ENCODE measurements at places on chromosomes 1 and 21. TPM values are rescaled to one million over a fixed set of nuclear protein-coding genes. Genes with fewer than 3 reads are reported as not detected.

GRCh38 chr1:89201106-89201794, 2.5 kb upstream of the GBP4 start:
- DNase-seq, result no peak

Gene SYT2
- 0.55 TPM for total RNA-seq

Gene DCST2
- total RNA-seq, result not detected

DNA sequence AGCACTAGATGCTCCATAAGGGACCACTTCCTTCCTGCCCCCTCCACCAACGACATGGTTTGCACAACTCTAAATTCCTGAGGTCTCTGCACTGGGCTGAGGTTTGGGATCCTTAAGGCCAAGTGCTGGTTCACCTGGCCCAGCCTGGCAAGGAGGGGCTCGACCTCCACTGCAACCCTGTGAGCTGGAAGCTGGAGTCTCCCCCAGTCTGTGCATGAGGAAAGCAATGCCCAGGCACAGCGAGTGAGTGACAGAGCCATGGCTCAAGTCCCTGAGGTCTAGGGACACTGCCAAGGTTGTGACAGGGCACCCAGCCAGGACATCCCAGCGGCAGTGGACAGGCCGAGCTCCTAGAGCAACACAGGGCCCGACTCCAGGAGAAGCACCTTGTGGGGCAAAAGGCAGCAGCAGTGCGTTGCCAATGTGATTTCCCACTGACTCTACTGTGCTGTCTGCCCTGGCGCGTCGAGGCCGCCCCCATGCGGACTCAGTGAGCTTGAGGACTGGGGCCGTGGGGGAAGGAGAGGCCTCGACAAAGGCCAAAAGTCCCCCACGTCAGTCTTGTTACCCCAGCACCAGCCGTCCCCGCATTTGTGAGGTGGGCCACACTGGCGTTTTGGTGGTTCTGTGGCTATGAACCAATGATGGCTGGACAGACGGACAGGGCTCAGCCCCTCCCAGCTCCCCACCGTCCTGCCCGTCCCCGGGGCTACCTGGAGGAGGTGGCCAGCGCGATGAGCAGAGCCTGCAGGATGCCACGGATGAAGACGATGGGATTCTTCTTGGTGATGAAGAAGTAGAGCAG, 30.0 kb downstream of the PODN start:
- peak; percentile 71 for DNase-seq

- DNase-seq, result peak; percentile 3
These were observed 788.4 kb upstream of the PRMT6 start for GRCh38 chr1:106268070-106268469.

GRCh38 chr1:197307551-197307950, 39.5 kb downstream of the CRB1 start:
- no peak for DNase-seq

DNA sequence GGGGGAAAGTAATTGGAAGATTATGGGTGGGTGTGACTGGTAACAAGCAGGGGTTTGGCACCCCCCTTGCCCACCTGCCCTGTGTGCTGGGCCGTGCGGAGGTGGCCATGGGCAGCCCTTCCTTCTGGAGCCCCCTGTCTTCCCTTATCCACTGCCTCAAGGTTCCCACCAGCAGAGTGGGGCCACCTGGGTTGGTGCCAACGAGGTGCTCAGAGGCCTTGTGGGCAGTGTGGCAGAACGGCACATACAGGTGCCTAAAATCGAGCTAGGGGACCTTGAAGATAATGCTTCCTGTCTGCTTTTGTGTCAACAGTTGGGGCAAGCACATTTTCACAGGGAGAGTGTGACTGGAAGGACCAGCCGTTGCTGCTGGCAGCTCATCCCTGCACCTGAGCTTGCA, 161.8 kb downstream of the PCBP3 start:
- DNase-seq, result no peak

Gene DISC1
- total RNA-seq, result 3.8 TPM

DNA sequence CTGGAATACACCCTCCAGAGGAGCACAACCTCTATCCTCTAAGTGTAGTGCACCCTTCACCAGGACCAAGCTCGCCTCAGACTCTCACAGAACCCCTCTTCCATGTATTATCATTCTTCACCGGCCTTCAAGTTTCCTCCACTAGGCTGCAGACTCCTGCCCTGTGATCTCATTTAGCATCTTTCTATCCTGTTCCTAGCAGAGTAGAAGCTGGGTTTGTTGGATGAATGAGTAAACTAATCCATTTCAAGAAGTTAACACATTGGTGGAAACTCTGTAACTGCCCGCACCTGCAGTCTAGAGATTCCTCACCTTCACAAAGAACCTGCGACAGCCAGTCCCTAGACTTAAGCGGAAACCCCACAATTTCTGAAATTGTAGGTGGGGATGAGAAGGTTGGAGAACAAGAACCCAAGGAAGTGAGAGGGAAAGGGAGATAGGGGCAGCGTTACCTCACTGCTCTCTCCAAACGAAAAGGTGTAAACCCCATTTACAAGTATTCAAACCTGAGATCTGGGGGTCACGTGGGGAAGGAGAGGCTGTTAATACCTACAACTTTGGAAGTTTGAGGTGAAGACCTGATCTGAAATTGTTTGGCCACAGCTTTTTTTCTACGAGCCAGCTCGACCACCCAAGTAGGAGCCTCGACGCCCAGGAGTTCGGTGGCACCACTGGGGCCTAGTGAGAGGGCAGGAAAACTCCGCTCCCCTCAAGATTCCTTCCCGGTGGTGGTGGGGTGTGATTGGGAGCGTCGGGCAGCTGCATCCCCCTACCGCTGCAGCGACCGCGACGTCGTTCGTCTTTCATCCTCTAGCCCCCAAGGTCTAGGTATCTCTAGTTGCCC, 1.2 kb downstream of the PTPN14 start:
- DNase-seq, result peak; percentile 31

DNA sequence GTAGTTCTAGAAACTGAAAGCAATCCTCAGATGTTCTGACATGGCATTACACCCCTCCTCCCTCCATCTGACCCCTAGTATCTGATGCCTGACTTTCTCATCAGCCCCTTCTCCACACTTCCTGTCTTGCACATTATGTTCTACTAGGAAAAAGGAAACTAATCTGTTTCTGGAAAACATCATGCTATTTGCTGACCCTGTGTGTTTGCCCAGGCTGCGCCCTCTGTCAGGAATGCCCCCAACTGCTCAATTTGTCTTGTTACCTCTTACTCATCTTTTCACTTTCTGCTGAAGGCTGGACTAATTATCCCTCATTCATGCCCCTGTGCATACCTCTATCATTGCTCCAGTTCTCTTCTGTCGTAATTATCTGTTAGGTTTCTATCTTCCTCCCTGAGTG, 37.5 kb upstream of the DAB1 start:
- no peak for DNase-seq

- DNase-seq, result no peak
These were observed 211.9 kb upstream of the SPAG17 start for GRCh38 chr1:118396829-118397495.

DNA sequence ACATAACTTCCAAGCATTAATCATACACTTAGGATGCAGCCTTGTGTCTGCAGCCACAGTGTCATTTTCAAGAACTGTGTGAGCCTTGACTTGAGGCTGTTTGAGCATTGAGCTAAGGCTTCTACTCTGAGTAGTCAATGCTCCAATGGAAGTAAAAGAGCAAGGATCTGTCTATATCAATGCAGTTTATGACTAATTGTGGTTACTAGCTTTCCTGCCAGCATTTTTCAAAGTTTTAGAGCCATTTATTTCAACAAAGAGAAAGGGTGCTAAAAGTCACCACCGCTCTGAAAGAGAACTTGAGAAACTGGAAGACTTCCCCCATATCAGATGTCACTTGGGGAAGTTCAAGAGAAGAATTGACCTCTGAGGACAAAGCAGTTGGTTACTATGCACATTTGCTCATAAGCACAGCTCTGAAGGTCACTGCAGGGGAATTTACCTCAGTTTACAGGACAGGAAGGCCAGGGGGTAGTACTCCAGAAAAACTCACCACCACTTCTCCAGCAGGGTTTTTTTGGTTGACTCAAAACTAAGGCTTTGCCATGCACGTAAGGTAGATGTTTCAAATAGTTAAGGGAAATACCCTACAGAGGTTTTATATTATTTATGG, 24.5 kb upstream of the RGS1 start:
- peak; percentile 76 for DNase-seq

DNA sequence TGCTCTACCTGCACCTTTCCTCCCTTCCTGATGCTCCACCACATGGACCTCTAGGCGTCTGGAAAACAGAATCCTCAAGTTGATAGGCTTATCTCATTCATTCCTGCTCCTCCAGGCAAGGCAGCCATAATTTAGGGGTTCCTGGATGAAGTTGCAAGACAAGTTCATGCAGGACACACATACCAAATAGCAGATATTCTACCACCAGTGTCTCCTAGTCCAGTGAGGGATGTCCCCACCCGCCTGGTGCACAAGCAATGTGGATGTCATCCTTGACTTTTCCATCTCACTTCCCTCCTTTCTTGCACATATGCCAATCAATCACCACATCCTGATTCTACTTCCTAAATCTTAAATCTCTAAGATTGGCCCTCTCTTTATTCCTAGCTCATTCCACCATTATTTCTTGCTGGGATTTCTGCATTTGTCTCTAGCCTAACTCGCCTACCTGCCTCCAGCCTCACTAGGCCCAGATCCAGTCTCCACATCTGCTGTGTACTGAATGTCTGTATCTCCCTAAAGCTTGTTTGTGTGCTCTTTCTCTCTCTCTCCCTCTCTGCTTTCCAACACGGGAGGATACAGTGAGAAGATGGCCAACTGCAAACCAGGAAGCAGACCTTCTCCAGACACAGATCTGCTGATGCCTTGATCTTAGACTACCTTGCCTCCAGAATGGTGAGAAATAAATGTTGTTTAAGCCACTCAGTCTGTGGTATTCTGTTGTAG, 40.5 kb downstream of the CD34 start:
- DNase-seq, result no peak

Gene ZNHIT6
- 8.4 TPM for total RNA-seq

- no peak for DNase-seq
These were observed 1.7 kb upstream of the ADAR start for GRCh38 chr1:154609398-154610380.

DNA sequence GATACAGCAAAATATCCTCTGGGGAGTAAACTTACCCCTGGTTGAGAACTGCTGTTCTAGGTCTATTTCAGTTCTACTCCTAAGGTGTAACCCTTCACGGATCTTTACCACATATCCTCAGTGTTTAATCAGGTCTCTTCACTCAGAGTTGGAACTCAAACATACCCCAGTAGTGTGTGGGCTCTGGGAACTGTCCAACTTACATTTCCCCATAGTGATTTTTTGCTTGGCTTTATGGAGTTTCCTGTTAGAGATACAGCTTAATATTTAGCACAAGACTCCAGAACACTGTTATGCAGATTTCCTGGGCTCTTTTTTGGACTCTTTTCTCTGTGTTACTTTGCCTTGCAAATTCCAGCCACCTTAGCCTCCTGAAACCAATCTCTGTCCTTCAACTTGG, 26.7 kb upstream of the LIN9 start:
- DNase-seq, result no peak

Gene PLA2G2D
- total RNA-seq, result not detected

GRCh38 chr1:183218027-183218618, 32.1 kb downstream of the LAMC2 start:
- DNase-seq, result no peak

DNA sequence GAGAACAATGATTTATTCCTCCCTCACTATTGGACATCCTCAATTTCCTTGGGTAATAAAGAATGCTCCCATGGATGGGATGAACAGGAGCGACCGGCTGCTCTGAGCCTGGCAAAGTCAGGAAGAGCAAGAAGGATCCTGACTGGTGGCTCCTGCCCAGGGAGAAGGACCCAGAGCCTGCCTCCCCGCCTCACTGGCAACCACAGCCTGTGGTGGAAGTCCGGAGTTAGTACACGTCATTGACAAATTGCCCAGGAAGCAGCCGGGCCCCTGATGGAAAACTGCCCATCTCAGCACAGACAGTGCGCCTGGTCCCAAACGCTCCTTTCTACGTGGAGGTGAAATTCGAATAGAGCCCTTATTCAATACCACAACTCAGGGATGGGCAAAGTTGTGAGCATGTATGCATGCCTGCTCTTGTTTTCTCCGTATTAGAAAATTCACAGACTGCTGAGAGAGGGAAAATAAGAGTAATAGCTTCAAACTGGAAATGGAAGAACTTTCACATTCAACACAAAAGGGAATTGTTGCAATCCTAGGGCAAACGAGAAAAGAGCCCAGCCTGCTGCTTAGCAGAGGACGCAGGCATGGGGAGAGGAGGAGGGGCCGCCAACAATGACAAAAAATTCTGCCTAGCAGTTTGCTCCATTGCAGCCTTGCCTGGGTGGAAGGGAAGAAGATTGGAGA, 397.1 kb upstream of the VAMP3 start:
- DNase-seq, result no peak

DNA sequence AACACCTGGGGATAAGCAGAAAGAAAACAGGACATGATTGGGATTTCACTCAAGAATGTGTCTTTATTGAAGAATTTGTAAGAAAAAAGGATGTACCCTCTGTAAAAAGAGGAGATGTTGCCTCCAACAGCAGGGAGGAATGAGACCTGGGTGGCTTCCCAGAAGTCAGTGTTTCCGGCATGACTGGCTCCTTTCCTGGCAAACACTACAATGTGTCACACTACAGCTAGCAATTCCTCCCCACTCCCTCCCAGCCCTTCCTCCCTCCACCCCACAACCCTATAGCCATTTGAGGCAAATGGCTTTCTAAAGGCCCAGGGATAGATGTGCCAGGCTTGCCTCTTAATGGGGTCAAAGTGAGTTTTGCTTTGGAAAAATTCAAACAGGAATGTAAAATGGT, 11.5 kb upstream of the COL8A2 start:
- DNase-seq, result peak; percentile 38

DNA sequence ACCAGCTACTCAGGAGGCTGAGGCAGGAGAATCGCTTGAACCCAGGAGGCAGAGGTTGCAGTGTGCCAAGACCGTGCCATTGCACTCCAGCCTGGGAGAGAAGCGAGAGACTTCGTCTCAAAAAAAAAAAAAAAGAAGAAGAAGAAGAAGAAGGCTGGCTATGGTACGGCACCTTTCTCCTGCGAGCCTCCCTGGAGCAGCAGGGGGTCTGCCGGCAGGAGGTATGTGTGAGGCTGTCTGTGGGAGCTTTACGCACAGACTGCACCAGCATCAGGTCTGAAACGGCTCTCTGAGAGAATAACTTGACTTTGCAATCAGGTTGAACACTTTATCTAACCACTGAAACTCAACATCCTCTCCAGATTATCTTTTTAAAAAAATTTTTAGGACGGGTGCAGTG, 44.9 kb downstream of the CLSTN1 start:
- DNase-seq, result no peak

Gene SELENON
- 32.1 TPM for total RNA-seq

GRCh38 chr1:43272576-43273571, 3.1 kb downstream of the TMEM125 start:
- DNase-seq, result no peak

Gene GPR37L1
- total RNA-seq, result 0.02 TPM

Gene IGSF3
- 10.8 TPM for total RNA-seq

DNA sequence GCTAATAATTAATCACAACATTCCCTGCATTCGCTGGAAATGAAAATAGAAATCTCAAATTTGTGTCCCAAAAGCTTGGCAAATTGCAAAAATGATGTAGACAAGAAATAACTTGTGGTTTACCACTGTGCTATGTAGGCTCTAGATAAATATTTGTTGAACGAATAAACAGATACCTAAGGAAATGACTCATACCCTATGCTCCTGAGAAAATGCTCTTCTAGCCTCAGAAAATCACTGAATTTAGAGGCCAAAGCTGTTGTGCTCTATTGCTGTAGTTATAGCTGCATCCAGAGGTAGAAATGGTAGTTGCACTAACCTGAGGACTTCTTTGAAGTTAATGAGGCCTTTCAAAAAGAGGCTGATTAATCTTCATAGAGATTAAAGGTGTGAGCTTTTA, 142.0 kb upstream of the ZNHIT6 start:
- DNase-seq, result peak; percentile 89

Gene FCRLA
- total RNA-seq, result not detected

GRCh38 chr1:67626090-67626860, 58.7 kb upstream of the GADD45A start:
- peak; percentile 85 for DNase-seq

GRCh38 chr1:61301824-61302657, 219.7 kb downstream of the NFIA start:
- no peak for DNase-seq

Measured in H4 (cell line).